Stromal cell of bone marrow (primary cell): ENCODE measurements at places on chromosomes 4 and X.

GRCh38 chrX:107576841-107577240 is 51.5 kb upstream of the PRPS1 start:
- no peak for DNase-seq

- DNase-seq: no peak
These were observed 25.7 kb downstream of the ADGRG2 start for GRCh38 chrX:19096586-19096985.

- no peak for DNase-seq
These were observed 1418.7 kb downstream of the FSTL5 start for GRCh38 chr4:160745126-160745525.

DNA sequence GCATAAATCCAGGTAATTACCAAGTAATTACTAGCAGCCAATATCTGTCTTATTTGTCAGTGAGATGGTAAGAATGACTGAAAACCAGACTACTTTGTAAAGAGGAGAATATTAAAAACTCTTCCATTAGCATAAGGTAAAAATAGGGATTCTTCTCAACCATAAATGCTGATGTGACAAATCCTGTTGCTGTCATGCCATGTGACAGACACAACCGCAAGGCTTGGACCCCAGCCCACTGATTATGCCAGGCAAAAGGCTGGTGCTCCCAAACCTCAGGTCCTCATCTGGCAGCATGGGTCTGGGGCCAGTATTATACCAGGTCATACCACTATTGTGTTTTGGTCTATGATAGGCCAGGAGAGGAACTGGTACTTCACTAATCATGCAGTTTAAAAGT is 181.1 kb downstream of the ADAMTS3 start:
- no peak for DNase-seq

GRCh38 chr4:147571036-147571770 is 46.0 kb upstream of the TMEM184C start:
- DNase-seq: no peak
